ENCODE measurements at places on chromosomes 2 and 18.

DNA sequence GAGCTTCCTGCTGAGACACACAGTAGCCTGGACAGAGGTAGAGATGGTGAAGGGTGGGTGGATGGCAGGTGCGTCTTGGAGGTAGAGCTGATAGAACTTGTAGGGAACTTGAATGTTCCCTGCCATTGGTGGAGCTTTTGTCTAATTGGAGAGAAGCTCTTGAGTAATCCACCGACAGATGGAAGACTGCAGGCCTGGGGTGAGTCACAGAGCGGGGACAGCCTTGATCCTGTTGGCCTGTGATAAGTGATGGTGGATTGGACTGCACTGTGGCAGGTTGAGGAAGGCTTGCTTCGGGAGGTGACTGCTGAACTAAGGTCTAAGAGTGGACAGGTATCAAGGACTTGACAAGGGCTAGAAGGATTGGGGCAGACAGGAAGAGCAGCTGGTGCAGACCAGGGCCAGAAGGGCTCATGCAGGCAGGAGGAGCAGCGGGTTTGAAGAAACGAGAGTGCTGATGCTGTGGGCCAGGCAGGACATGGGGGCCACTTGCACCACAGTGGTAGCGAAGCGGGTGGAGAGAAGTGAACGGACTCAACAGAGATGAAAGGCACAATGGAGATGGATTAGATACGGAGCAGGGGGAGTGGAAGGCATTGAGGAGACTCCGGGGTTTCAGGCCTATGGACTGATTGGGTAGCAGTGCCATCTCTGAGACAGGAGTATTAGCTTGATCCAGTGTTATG, 16.3 kb downstream of the CABLES1 start:
- DNase-seq: no peak

DNA sequence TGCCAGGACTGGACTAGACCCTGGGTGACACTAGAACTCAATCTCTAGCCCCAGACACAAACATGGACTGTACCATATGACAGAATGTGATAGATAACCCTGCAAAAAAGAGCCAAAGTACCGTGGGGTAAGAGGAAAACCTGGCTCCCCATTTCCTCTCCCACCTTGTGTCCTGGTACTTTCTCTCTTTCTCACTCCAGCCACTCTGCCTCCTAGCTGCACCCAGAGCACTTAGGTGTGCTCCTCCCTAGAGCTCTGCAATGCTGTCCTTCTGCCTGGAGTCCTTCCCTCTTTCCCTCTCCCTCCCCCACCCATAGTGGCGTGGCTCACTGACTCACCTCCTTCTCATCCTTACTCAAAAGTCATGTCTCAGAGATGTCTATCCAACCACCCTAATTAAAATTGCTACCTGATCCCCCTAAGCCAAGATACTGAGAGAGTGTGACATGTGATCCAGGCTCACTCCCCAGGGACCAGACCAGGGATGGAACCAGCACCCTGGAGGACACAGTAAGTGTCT, 171.3 kb downstream of the LOXHD1 start:
- DNase-seq: no peak

- DNase-seq: no peak
These were observed 42.1 kb upstream of the TMEM131 start for GRCh38 chr2:98037666-98038336.

GRCh38 chr2:129827311-129828090, 152.0 kb upstream of the RAB6C start:
- no peak for DNase-seq

- no peak for DNase-seq
These were observed 24.8 kb upstream of the HNRNPA3 start for GRCh38 chr2:177187631-177188312.

DNA sequence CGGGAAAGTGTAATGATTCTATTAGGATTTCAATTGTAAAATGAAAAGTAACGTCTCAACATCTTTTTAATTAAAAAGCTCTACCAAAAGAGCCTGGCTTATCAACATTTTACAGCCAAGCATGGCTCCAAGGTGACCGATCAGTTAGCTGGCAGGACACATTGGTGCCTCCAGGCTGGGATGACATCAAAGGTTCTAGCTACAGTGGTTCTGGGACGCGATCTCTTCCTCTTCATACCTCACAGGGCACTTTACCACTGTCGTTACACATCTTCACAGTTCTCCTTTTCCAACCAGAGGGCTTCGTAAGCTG, 693 bp downstream of the ORC2 start:
- no peak for DNase-seq

- DNase-seq: no peak
These were observed 636.0 kb downstream of the NR4A2 start for GRCh38 chr2:155696571-155696970.

DNA sequence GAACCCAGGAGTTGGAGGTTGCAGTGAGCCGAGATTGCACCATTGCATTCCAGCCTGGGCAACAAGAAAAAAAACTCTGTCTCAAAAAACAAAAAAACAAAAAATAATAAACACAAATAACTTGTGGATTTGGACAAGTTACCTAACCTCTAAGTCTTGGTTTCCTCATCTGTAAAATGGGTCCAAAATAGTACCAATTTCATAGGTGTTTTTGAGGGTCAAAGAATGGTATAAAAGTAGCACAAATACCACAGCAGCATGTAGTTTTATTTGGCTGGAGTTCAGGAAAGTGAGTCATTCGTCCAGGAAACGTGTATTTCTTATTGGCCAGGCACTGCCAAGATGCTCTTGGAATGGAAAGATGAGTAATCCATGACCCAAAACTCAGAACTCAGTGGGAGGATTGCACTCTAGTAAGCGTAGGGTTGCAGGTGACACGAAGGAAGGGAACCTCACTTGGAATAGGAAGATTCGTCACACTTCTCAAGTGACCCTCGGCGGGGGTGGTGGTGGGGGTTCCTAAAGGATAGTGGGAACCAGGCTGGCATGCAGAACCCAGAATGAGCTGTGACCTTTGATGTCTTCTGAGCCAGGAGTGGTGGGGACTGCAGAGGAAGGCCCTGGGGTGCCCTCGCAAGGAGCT, 24.4 kb downstream of the GRHL1 start:
- no peak for DNase-seq

GRCh38 chr2:11521775-11522174, 12.1 kb upstream of the GREB1 start:
- DNase-seq: no peak

DNA sequence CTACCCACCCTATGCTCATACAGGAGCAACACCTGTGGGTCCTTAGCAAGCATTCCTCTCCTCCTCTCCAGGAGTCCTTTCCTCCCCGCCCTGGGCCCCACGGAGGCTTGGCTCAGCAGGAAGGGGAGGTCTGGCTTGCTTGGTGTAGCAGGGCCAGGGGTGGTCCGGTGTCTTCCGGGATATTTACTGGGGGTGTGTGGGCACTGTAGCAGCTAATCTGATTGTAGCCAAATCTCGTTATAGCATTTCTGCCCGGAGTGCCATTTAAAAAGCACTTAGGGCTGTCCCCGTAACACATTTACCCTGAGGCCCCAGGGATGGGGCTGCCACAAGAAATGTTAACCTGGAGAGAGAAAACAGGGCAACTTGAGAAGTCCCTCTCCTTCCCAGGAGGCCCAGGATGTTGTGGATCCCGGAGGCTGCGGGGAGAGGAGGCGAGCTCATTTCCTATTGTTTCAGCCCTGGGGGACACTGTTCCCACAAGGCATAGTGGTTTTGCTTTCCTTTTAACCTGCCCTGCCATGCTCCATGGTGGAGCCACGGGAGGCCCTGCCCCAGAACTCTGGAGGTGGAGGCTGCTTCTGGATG, 134.5 kb downstream of the CLIP4 start:
- DNase-seq: no peak

DNA sequence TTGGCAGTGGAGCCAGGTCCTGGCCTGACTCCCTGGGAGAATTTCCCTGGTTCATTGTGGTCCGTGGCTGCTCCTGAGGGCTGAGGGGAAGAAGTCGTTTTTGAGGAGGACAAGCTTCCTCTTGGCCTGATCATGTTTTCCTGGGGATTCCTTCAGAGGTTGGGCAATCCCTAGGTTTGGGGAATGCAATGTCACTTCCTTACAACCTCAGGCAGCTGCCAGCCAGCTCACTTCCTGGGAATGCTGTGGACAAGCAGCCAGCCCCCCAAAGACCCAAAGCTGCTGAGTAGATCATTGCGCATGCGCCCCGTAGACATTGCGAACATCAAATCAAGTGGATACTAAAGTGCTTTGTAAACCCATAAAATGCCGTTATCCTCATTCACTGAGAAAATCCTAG, 7.7 kb upstream of the DNMT3A start:
- DNase-seq: no peak

- DNase-seq: no peak
These were observed 268.1 kb upstream of the CXCR4 start for GRCh38 chr2:136386046-136386445.

DNA sequence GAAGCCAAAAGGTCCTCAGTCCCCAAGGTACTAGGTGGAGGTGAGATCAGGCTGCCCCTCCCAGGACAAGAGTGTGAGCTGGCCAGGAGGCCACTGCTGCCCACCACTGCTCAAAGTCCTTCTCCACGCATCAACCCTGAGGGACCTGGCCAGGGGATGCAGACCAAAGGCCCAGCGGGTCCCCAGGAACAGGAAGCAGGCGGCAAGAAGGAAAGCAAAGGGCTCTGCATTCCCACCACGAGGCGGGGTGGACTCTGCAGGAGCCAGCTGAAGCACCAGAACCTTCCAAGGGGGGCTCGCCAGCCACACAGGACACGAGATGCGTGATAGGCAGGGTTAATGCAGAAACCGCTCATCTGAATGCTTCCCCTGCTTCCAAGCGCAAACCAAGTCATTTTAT, 67.4 kb downstream of the TFCP2L1 start:
- no peak for DNase-seq

- no peak for DNase-seq
These were observed 91.3 kb upstream of the RBBP8 start for GRCh38 chr18:22841840-22842239.

- DNase-seq: no peak
These were observed 32.6 kb downstream of the BIN1 start for GRCh38 chr2:127074358-127074757.

- no peak for DNase-seq
These were observed 256.2 kb upstream of the PARD3B start for GRCh38 chr2:204289066-204289465.

GRCh38 chr18:22226801-22227200, 57.4 kb downstream of the GATA6 start:
- DNase-seq: no peak

- DNase-seq: no peak
These were observed 250.8 kb downstream of the EN1 start for GRCh38 chr2:118596620-118597019.

GRCh38 chr2:191740016-191740419, 62.1 kb downstream of the NABP1 start:
- no peak for DNase-seq

GRCh38 chr2:189587780-189588179, 7.2 kb upstream of the SLC40A1 start:
- DNase-seq: no peak

- DNase-seq: no peak
These were observed 131.5 kb upstream of the ACVR2A start for GRCh38 chr2:147713349-147713748.

DNA sequence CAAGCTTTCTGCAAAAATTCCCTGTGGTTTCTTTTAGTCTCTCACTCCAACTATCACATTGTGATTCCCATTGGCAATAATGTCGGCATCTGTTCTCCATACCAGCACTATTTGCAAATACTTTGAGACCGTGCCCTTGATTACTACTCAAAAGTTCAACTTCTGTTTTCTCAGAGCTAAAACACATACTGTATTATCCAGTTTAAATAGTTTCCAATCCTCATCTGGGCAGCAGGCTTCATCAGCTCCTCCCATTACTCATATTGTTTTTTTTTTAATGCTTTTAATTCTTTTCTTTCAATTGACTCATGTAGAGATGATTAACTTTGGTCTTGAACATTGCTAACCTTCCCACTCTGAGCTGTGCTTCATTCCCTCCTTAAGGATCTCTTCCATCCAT, 135.8 kb downstream of the METTL8 start:
- DNase-seq: no peak

DNA sequence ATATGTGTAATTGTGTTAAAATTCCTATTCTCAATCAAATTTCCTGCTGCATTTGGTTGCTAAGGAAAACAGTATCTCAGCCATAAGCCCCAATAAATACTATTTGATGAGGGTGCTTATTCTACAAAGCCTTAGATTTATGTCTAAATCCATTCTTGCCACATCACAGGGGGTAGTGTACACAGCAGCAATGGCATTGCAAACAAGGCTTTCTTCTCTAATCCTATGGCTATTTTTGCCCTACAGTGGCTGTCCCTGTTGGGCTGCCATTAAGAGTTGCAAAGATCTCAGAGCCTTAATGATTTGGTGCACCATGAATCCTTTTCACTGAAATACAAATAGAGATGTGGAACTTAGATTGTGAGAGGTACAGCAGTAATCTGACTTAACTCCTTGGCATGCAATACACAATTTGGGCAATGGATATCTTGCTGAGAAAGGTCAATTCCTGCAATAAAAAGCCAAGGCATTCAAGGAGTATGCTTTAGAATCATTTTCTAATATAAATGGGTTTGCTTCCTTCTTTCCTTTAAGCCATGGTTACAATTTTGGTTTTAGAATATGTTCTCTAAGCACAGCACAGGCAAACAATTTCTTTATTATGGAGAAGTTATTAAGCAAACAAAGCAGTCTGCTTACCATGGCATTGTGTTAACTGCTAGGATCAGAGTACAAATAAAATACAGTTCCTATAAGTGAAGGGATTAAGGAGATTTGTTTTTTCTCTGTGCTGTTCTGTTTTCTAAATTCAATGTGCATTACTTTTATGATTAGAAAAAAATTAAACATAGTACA, 69.8 kb upstream of the CD302 start:
- no peak for DNase-seq

DNA sequence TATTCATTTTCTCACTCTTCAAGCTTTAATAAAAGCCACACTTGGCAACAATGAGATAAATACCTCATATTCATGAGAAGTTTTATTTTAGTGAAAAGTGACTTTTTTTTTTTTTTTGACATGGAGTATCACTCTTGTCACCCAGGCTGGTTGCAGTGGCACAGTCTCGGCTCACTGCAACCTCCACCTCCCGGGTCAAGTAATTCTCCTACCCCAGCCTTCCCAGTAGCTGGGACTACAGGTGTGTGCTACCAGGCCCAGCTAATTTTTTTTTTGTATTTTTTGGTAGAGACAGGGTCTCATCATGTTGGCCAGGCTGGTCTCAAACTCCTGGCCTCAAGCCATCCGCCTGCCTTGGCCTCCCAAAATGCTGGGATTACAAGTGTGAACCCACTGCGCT, 47.0 kb downstream of the FRZB start:
- DNase-seq: no peak

GRCh38 chr2:159089543-159089942, 121.1 kb downstream of the TANC1 start:
- DNase-seq: no peak

DNA sequence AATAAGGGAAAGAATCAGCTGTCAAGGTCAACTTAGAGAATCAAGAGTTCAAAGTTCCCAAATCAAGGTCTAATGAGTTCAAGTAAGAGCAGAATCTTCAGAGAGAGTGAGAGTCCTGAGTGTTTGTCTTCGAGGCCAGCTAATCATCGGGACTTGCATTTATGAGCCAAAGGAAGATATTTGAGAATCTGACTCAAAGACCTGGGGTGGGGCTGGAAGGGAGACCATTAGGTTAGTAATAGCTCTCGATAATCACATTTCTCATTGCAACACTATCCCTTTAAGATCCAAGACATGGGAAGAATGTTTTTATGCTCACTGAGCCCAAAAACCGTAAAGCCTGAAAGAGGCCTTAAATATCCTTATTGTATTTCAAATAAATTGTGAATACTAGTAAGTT, 72.0 kb upstream of the FSHR start:
- no peak for DNase-seq

- no peak for DNase-seq
These were observed 107.1 kb downstream of the NDUFA10 start for GRCh38 chr2:239917957-239918481.

GRCh38 chr2:113910967-113911678, 21.2 kb downstream of the ACTR3 start:
- DNase-seq: no peak

- no peak for DNase-seq
These were observed 286.6 kb downstream of the MYT1L start for GRCh38 chr2:2044269-2045057.

Data from left colon (tissue), 2 donors.